ENCODE measurements at places on chromosomes 13 and 19.

- no peak for DNase-seq
Measured at GRCh38 chr13:110371550-110372465, 64.7 kb downstream of the COL4A2 start.

DNA sequence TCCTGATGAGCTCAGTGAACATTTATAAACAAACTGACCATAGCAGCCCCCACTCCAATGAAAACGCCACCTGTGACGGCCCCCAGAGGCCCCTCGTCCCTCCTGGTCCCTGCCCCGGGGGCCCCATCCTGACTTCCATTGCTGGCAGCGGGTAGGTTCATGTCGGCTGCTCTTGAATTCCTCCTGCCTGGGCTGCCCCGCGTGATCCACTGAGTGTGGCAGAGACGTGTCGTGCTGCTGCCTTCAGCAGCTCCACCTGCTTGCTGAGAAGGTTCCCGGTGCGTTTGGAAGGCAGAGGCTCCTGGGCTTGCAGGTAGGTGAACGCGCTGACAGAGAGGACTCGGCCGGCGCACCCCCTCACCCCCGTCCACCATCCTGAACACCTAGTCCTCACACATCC lies 11.6 kb downstream of the C2CD4C start:
- DNase-seq, result no peak

- peak; percentile 17 for DNase-seq
Measured at GRCh38 chr19:2887391-2887914, 13.3 kb upstream of the ZNF57 start.

- DNase-seq, result no peak
Measured at GRCh38 chr13:89695343-89696257, 1651.9 kb upstream of the MIR17HG start.

DNA sequence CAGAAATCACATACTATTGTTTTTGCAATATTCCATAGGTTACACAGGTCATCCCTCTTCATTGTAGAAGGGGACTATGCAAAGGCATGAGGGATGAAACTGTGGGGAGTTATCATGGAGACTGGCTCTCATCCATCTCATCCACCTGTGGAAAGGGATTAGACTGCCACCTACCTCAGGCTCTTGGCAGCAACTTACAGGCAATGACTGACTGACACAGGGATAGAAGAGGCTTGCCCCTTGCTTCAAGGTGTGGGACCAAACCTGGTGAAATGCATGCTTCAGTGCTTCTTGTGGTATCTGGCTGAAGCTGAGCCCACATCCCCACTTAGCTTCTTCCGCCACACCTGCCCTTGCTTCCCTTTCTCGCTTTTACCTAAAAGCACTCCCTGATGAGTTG lies 341.3 kb downstream of the GPC5 start:
- DNase-seq, result no peak

- DNase-seq, result no peak
Measured at GRCh38 chr19:33383720-33384292, 10.3 kb downstream of the CEBPG start.

DNA sequence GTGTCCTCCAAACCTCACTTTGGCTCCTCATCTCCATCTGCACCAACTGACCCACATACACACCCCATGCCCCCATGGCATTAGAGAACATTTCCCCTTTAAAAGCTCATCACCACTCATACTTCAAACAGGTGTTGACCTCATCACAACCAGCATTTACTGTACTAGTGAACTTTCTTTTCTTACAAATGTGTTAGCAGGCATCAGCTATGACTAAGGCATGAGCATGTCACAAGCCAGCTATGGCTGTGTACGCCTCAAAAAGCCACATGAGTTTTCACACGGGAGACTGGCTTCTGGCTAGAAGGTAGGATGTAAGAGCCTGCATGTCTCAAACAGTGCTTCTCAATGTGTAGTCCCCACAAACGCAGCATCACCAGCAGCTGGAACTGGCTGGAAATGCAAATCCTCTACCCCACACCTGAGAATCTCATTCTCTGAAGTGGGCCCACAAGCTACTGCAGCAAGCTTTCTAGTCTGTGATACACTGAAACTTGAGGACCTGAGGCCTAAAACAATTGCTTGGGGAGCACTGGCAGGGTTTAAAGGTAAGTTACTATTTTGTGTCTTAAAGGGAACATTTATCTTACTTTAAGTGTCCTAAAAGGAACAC lies 66.8 kb downstream of the TUBGCP3 start:
- no peak for DNase-seq

DNA sequence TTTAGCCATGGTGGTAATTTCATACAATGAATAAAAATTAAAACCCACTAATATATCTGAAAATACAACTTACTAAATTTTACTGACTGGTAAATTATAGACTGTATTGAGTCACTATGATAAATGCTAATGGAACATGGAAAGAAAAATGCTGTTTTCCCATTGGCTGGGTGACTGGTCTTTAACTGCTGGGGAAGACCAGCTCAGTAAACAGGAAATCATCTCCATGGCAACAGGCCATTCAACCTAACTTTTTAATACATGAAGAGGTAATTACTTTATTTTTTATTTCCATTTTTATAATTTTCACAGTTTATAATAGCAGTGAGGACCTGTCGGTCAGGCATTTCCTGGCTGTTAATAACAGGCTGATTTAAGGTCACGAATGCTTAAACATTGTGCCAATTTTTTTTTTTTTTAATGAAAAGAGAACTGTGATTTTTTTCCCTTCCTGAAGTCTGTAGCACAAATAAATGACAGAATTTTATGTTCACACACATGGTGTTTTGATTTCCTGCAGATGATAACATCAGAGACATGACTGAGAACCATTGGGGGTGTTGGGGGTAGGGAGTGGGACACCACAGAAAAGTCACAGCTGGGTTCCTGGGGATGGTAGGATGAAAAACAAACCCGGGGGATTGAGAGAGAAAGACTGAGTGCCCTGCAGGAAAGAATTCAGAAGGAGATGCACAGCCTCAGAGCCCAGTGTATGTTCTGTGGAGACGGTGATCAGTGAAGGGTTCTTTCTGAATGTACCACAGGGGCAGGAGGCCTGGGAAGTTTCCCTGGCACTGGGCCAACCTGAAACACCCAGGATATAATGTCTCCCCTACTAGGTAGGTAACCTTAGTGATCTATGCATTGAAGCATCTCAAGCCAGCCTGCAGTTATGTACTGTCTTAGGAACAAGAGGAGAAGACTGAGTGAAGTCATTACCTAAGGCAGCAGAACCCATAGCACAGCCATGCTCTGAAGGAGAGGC lies 297.1 kb downstream of the COG6 start:
- DNase-seq, result no peak

- DNase-seq, result no peak
Measured at GRCh38 chr13:73497430-73497829, 438.6 kb downstream of the KLF5 start.

- DNase-seq, result peak; percentile 94
Measured at GRCh38 chr13:102845630-102846260, at the start of gene ERCC5. Gene ERCC5 (plus strand): TSS chr13:102846032. CDS start chr13:102846267, 235 bp downstream.

- DNase-seq, result no peak
Measured at GRCh38 chr13:108087810-108088209, 127.5 kb downstream of the LIG4 start.

- DNase-seq, result no peak
Measured at GRCh38 chr19:51094696-51095279, 12.1 kb upstream of the KLK14 start.

GRCh38 chr13:30998136-30999088 lies 66.0 kb downstream of the TEX26 start:
- no peak for DNase-seq

DNA sequence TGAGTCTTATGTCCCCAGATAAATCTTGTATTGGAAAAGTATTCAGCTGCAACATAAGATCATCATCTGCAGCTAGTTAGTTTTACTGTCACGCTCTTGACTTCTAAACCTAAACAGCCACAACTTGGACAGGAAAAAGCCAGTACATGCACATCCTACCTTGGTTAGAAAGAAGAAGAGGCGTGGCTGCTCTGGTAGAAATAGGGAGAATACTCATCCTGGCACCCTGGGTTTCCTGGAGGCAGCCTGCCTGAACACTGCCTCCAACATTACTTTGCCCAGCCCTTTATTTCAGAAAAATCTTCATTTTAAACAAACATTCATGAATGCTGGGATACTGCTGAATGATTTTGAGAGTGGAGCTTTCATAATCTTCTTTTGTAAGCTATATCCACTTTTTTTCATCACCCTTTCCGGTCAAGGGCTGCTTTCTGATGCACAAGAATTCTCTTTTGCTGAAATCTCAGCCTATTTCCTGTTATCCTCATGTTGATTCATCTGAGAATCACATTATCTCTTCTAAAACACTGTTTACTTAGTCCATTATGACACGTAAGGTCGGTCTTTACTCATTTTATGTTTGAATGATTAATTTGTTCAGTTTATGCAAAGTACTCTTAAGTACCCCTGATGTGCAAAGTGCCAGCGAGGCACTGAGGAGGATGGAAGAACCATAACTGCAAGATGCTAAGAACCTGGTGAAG lies 55.2 kb downstream of the STARD13 start:
- DNase-seq, result no peak

DNA sequence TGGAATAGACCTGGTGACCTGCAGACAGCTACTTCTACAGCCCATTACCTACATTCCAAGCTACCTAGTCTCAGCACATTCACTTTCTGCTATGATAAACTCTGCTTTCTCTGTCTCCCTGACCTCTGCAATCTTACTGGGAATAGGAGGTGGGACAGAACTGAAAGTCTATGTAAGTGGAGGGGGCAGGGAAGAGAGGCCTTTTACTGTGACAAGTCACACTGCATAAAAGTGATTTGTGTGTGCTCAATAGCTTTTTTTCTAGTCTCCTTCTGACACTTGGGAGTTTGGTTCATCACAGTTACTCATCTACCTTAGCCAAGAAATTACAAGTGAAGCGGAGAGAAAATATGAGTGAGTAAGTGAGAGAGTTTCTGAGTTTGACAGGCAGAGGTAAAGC lies 322.4 kb downstream of the OLFM4 start:
- no peak for DNase-seq

GRCh38 chr19:18778076-18778389 lies 13.1 kb downstream of the COMP start:
- no peak for DNase-seq

DNA sequence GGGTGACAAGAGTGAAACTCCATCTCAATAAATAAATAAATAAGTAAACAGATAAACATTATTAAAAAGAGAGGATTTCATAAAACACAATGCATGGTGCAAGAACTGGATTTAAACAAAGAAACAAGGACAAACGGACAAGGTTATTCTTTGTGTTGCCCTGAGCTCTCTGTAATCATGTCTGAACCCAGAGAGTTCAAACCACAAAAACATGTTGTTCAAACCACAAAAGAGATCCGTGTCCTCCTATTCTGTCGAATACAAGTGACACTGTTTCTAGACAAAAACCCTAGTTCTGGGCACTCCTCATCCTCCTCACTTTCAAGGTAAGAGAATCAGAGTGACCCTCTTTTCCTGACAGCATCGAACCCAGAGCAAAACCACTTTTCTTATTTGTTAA lies 4.6 kb upstream of the TPRX2 start:
- no peak for DNase-seq

DNA sequence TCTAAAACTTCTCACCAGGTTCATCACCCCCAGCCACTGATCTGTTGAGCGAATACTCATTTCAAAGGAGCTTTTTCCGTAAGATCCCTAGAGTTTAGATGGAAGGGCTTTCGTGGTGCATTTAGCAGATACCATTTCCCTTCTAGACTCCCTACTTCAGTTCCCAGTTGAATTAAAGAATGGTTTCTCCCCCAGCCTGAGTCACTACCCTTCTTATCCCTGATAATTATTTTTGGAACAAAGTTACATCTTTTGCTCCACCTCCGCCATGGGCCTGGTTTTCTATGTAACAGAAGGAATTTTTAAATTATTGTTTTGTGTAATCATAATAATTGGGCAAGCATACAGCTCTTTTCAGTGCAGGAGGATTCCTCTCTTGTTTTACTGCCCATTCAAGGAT lies 22.0 kb downstream of the USPL1 start:
- DNase-seq, result no peak

DNA sequence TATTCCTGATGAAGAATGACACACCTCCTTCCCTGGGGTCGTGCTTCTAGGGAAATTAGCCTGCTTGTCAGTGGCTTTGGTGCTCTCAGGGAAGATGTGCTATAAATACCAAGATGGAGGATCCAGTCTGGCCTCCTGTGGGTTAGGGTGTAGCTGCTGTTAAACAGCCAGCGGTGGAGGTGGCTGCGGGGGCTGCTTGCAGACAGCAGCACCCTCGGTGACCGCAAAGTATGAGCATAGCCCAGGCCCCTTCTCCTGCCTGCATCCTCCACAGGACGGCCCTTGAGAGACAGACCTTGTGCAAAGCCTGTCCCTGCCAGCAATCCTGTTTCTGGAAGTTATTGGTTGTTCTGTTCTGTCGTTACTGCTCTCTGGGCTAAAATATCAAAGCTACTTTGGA lies 11.4 kb downstream of the VSTM2B start:
- DNase-seq, result no peak

Measured in NCI-H1048 (cell line).